COLO829 (cell line): ENCODE measurements at places on chromosomes 6 and 20.

DNA sequence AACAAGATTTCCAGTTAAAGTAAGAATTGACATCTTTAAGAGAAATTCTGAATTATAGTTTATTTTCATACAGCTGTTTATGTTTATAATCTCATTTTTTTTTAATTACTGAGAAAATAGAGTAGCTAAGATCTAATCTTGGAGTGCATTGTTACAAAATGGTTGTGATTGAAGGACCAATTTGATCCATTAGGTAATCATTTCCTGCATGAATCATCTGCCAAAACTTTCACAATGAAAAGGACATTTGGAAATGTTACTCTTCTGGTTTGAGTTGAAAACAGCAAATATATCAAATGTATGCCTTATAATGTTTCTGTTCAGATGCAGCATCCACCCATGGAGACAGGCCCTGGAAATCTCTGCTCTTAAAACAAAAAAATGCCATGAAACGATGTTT lies 19.0 kb downstream of the TUBB2A start:
- no peak for DNase-seq

DNA sequence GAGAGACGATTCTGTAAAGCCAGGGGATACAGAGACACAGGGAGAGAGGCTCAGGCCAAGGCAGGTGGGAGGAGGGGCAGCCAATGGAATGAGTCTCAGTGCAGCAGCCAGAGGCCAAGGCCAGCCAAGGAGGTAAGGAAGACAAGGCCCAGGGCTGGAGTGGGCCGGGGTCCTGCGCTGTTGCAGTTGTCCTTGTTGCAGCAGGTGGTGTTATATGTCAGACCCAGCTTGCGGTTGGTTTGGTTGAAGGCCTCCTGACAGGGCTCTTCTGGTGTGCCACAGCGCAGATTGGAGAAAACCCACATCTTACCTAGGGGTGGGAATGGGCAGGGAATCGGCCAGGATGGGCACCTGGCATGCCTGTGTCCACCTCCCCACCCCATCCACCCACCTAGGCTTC lies 2.5 kb downstream of the LY6G6C start:
- DNase-seq, result no peak

GRCh38 chr6:111745636-111746035 lies 127.6 kb downstream of the FYN start:
- DNase-seq, result no peak

DNA sequence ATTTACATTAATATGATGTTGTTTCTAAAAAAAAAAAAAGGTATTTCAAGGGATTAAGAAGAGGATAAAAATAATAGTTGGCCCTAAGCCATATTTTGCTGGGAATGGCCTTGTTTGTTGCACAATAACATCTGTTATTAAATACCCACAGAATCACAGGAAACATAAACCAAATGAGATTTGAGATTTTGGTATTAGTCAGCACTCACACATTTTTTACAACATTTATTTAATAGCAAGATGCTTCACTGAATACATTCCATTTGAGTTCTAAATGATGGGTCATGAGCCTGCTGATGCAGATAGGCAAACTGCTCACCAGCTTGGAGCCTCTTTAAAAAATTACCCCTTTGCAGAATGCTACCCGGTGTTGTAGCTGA lies 92.9 kb upstream of the ENPP5 start:
- DNase-seq, result peak; percentile 44

DNA sequence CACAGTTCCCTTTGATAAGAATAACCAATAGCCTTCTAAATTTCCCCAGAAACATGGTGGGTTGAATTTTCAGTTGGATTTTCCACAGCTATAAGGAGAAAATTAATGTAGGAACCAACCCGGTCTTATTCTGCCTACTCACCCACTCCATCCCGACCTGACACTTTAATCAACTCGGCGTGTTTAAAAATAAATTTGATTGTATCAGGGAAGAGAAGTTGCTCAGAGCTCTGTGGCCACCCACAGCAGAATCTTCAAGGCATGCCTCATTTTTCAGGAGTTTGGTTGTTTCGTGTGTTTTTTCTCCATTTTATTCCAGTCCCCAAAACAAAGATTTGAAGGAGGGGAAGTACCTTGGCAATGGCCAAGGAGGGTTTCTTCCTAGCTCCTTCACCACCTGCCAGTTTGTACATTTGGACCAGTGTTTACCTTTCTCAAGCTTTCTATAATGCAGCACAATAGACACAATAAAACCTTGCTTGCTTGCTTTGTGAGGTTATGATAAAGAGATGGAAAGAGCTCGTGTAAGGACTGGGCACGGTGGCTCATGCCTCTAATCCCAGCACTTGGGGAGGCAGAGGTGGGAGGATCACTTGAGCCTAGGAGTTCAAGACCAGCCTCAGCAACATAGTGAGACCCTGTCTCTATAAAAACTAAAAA lies 297.2 kb upstream of the JARID2 start:
- no peak for DNase-seq

DNA sequence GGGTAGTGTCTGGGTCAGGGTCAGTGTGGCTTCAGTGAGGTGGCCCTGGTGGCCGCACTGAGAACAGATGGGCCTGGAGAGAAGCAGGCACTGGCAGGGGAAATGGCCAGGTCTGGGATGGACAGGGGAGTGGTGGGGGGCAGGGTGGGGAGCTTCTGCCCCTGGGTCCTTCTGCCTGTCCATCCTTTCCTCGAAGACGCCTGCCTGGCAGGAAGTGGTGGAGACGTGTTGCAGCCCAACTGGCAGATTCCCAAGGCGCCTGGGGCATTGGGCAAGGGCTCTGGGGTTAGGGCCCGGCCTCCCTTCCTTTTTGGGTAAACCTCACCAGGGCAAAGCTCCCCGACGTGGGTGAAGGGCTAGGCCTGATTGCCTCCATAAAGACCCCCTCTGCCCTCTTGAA lies 10.4 kb downstream of the SRC start:
- DNase-seq, result no peak
